ENCODE measurements at places on chromosomes 3 and 15. TPM values are rescaled to one million over a fixed set of nuclear protein-coding genes. Genes with fewer than 3 reads are reported as not detected.

DNA sequence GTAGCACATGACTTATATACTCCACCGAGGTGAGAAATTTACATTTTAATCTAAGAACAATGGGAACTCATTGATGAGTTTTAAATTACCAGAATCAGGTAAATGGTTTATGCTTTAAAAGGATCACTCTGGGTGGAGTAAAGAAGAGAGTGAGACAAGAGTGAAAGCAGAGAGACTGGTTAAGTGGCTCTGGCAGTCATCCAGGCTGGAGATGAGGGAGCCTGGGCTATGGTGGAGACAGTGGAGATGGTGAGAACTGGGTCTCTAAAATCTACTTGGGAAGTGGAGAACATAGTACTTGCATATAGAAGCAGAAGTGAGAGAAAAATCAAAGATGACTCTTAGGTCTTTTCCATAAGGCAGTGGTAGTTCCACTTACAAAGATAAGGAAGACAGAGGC is 37.1 kb upstream of the SLC25A36 start:
- DNase-seq: no peak

Gene TGM4
- total RNA-seq: not detected

Gene CACNA2D2
- total RNA-seq: 1.4 TPM

- no peak for DNase-seq
Measured at GRCh38 chr15:98439523-98439942, 208.8 kb upstream of the IGF1R start.

- no peak for DNase-seq
Measured at GRCh38 chr15:42264795-42265194, 8.2 kb upstream of the GANC start.

DNA sequence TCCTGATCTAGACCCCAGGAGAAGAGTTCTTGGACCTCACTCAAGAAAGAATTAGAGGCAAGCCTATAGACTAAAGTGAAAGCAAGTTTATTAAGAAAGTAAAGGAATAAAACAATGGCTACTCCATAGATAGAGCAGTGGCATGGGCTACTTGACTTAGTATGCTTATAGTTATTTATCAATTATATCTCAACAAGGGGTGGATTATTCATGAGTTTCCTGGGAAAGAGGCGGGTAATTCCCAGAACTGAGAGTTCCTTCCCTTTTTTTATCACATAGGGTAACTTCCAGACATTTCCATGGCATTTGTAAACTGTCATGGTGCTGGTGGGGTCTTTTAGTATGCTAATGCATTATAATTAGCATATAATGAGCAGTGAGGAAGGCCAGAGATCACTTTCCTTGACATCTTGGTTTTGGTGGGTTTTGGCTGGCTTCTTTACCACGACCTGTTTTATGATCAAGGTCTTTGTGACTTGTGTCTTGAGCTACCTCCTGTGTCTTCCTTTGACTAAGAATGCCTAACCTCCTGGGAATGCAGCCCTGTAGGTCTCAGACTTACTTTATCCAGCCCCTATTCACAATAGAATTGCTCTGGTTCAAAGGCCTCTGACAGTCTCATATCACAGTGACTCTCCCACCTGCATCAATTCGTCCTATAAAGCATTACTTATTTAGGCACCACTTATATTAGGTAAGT is 35.3 kb upstream of the PLSCR2 start:
- no peak for DNase-seq

- DNase-seq: no peak
Measured at GRCh38 chr3:48125013-48125705, 63.1 kb downstream of the CDC25A start.

Gene MFN1
- 51.4 TPM for total RNA-seq

DNA sequence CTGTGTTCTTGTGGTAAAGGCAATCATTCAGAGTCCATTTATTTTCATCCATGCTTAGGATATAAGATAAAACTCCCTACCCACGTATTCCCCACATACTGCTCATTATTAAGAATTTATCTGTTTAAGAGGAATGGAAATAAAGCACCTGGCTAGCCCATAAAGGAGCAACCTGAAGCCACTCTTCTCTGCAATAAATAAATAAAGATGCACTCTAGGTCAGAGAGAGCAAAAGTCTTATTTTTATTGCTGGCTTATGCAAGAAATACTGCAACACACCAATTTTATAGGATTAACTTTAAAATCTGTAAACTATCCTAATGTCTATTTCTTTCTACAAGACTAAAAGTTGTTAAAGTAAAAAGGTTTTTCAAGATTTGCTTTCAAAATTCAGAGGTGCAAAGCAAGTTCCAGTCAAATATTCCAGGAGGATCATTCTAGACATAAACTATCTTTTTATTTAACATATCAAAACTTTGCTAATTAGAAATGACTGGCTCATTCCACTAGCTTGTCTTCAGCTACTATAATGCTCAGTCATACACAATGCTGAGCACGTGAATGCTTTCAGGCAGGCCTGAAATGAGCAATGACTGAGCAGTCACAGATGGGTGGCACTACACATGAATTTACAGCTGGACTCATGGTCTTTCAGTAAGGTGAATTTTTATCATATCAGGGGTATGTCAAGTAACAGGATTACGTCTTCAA is 7.1 kb downstream of the TJP1 start:
- no peak for DNase-seq

Gene SLC30A4
- total RNA-seq: 11.8 TPM

- DNase-seq: no peak
Measured at GRCh38 chr3:114194750-114195149, 15.9 kb upstream of the DRD3 start.

Gene LSM3
- 9.4 TPM for total RNA-seq

- DNase-seq: no peak
Measured at GRCh38 chr3:114126461-114126860, 52.4 kb downstream of the DRD3 start.

Gene ACOX2
- total RNA-seq: 5.9 TPM

DNA sequence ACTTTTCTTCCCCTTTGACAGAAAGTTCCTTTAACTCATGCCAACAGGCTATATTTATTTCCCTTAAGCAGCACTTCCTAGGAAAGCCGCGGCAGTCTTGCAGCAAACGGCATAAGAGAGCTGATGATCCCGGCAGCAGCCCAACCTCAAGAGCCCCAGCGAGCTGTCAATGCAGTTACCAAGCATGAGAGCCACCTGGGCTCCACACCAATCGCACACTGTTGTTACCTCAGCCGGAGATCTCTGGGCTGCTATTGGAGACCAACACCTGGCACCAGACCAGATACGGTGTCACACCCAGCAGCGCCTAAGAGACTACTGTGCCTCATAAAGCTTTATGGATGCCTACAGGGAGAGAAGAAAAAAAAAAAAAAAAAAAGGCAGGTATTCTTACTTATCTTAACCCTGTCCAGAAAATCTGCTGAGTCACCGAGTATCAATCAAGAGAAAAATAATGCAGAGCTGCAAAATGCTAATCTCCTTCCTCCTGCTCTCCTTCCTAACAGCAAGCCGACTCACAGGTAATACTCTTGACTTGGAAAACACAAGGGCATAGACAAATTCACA is 11.7 kb downstream of the ABCC5 start:
- DNase-seq: peak; percentile 82

Gene ANKRD34C
- not detected for total RNA-seq

GRCh38 chr3:18445401-18446148 is 20.4 kb upstream of the SATB1 start:
- peak; percentile 90 for DNase-seq

Gene CCR9
- 2.9 TPM for total RNA-seq

DNA sequence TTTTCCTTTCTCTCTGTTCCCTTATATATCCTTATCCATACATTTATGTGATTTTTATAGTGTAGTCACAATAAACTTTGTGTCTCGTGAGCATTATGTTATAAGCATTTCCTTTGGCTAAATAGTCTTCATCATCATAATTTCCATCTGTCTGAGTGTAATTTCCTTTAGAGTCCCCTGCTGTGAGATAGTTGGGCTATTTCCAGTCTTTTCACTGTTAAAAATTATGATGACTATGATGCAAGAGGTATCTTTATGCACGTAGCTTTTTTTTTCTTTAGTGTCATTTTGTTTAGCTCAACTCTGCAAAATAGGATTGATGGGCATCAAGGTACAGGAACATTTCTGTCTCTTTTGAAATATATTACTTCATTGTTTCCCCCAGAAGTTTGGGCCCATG is 26.9 kb upstream of the CA12 start:
- DNase-seq: no peak

- DNase-seq: peak; percentile 81
Measured at GRCh38 chr3:195060531-195061291, 210.2 kb downstream of the XXYLT1 start.

Gene IL16
- 130 TPM for total RNA-seq

- DNase-seq: no peak
Measured at GRCh38 chr15:71128939-71129562, 13.8 kb downstream of the THSD4 start.

Gene CACNA1D
- total RNA-seq: 89.3 TPM

DNA sequence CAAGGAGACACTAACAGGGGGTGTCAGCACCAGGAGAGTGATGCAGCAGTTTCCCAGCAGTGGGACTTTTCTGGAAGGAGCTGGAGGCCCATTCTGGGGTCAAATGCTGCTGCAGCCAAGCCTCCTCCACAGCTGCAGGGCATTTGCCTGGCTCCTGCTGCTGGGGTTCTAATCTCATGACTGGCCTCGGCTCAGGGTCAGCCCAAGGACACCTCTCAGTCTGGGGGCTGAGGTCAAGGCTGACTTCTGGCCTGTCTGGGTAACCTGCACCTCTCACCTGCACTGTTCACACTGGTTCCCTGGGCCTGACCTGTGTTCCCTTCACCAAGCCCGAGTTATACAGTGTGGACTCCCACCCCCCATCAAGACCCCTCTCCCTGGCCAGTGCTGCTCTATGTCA is 10.4 kb upstream of the C15orf39 start:
- no peak for DNase-seq

Gene RPP25
- 18.8 TPM for total RNA-seq

Gene CAMP
- 5.9 TPM for total RNA-seq

- no peak for DNase-seq
Measured at GRCh38 chr15:79540551-79540950, 108.4 kb downstream of the MINAR1 start.

Gene TMEM158
- total RNA-seq: 0.76 TPM

DNA sequence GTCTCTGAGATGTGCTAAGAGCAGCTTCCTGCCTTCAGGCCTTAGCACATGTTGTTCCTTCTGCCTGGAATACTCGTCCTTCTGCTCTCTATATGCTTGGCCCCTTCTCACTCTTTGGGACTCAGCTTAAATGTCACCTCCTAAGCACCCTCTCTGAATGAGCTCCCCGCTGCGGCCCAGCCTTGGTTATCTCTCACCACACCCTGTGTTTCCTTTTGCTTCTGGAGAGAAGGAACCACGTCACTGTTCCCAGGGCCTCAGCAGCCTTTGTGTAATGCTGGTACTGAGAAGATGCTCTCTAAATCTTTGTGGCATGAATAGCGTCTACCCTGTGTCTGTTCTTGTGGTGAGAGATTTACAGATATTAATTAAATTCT is 2.2 kb downstream of the FAH start:
- DNase-seq: no peak

DNA sequence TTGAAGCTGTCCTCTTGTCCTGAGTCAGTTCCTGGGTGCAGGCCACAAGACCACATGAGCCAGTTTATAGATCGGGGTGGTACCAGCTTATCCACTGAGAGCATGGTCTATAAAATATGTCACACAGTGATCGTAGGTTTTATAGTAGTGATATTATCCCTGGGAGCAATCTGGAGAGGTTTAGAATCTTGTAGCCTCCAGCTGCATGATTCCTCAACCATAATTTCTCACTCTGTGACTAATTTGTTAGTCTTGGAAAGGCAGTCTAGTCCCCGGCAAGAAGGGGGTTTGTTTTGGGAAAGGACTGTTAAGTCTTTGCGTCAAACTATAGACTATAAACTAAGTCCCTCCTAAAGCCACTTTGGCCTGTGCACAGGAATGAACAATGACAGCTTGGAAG is 693.0 kb upstream of the CADM2 start:
- DNase-seq: no peak

GRCh38 chr15:89822026-89822425 is 7.4 kb upstream of the ANPEP start:
- peak; percentile 68 for DNase-seq

Gene MFSD1
- 128 TPM for total RNA-seq

GRCh38 chr15:35060591-35060990 is 24.5 kb downstream of the NANOGP8 start:
- DNase-seq: no peak

Gene C3orf22
- not detected for total RNA-seq

DNA sequence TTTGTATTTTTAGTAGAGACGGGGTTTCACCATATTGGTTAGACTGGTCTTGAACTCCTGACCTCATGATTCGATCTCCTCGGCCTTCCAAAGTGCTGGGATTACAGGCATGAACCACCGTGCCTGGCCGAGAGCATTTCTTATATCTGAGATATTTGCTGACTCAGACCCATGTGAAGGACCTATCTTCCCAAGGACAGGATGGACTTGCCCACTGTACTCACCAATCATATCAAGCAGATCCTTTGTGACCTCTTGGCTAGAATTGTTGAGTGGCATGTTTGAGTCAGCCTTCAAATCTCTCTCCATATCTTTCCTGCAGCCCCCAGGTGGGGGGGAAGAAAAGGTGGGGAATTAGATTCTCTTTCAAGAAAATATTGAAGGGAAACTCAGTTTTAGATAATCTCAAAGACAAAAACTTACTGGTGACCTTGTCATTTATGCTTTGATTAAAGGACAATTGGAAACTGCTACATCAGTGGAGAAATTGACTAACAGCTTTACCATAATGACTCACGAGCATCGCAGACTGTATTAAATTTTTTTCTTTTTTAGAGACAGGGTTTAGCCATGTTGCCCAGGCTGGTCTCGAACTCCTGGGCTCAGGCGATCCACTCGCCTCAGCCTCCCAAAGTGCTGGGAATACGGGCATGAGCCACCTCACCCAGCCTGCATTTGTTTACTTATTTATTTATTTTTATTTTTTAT is 3.1 kb downstream of the C3orf62 start:
- no peak for DNase-seq

Gene DLEC1
- 0.52 TPM for total RNA-seq

Gene MEX3B
- 1.4 TPM for total RNA-seq

DNA sequence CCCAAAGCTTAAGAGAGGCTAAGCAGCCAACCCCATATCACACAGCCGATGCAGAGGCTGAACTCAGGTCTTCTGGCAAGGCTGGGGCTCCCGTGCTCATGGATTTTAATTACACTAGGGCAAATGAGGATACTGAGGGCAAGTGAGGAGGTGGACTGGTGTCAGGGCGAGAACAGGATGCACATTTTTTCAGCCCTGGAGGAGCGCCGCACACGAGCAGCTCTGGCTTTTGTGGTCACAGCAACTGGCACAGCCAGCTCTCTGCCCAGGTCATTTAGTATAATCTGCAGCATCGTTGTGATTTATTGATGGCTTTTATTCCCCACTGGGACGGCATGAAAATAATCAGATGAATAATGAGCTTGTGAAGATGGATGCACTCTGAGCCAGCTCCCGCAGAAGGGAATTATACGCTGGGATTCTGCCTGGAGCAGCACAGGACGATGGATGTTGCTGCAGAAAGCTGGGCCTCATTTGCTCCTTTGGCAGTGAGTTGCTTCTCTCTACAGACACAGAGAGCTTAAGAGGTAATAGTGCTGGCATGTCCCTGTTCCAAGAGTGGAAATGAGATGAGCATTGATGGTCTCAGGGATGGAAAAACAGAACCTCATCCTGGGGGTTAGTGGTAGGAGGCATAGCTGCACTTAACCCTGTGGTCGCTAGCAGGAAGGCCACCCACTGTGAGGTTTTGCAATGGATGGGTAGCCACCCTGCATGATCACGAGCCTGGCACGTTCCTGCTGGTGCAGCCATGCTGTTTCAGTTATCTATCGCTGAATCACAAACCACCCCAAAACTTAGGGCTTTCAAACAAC is 135.4 kb downstream of the UACA start:
- no peak for DNase-seq

- no peak for DNase-seq
Measured at GRCh38 chr15:55241186-55241585, 44.4 kb upstream of the RSL24D1 start.

Gene IL17RB
- 0.56 TPM for total RNA-seq

Gene DGKG
- total RNA-seq: 5.4 TPM

GRCh38 chr3:185884641-185885040 is 53.2 kb downstream of the TRA2B start:
- DNase-seq: no peak

Measured in spleen (tissue), 13 donors.